ENCODE measurements at places on chromosomes 1 and 21.
A peak's percentile ranks its signal among the peaks of the same experiment; 100 is the strongest.

DNA sequence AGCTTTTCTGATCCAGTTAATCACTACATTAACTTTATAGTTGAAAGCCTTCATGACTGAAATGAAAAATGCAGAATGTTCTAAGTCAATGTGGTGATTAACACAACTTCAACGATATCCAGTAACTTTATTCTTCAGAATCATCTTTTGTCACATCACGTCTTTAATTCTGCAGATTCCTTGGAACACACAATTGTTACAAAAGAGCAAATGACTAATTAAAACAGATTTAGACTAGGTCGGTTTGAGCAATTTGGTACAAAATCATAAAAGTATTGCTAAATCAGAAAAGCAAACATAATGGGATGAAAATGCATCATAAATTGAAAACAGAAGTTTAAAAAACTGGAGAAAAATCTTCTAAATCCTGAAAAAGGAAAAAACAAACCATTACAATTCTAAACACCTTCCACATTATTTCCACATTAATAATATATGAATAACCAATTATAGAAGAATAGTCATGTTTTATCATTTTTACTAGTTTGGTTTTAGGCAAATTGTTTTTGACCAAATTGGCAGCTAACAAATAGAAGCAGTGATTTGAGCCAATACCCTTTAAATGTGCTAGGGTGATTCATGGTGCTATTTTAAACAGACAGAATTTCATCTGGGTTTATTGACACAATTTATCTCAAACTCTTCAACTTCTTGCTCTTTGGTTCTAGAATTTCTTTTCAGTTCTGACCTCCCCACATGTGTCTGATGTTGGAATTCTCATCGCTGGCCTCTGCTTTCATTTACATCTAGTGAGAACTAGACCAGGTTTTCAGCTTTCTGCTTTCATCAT is 468.1 kb upstream of the PTBP2 start:
- peak; percentile 37 for DNase-seq

GRCh38 chr1:227161470-227161869 is 156.8 kb downstream of the CDC42BPA start:
- no peak for DNase-seq

GRCh38 chr1:13600762-13601453 is 17.3 kb downstream of the PDPN start:
- DNase-seq: no peak

DNA sequence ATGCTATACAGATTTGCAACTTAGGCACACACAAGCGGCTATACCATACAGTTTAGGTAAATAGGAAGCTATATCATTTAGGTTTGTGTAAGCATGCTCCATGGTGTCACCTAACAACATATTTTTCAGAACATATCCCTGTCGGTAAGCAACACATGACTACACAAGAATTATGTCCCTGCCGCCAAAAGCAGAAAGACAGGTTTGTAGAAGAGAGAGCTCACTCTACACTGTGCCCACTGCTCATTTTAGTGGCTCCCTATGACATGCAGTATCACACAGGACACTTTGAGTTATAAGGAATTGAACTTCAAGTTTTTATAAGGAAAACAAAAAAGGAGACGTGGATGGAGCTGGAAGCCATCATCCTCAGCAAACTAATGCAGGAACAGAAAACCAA is 132.5 kb upstream of the KAZN start:
- DNase-seq: no peak

DNA sequence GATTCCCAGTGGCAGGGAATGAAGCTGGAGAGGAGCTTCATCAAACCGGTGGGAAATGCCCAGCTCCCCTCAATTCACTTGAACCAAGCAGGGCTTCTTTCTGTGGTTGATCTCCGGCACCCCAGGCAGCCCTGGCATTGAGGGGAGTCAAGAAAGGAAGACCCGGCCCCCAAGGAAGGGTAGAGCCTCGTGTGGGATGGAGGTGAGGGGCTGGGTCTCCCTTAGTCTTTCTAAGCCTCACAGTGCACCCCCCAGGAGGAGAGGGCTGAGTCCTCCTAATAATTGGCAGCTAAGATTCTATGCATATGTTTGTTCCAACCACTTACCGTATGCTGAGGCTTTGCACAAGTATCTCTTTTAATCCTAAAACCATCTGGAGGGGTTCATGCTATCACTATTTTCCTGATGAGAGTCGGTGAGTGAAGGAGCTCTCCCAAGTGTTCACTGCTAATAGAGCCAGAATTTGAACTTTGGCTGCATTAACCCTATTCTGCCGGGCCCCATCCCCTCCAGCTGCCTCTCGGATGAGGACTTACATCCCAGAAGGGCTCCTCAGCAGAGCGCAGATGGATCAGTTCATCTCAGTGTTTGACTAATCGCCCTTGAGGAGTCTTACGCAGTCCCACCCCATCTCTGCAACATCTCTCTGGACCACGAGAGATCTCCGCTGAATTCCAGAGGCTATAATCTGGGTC is 33.1 kb upstream of the TMEM51 start:
- no peak for DNase-seq

- peak; percentile 45 for DNase-seq
Observed at GRCh38 chr1:169809370-169810095, 14.8 kb upstream of the METTL18 start.

DNA sequence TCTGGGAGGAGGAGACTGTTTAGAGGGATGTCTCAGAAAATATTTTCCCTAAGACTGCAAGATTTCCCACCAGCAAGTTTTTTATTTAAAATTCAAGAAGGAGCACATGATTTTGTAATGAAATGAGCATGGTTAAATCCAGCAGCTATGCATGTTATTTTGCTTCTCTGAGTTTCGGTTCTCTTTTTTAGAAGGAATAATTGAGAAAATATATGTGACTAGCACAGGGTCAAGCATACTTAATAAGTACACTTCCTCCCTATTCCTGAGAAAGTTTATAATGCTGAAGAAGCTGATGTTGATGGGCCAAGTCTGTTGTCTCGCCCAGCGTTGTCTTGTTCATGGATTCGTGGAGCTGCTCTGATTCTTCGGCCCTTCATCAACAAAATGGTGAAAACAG is 51.2 kb downstream of the EXO1 start:
- no peak for DNase-seq

DNA sequence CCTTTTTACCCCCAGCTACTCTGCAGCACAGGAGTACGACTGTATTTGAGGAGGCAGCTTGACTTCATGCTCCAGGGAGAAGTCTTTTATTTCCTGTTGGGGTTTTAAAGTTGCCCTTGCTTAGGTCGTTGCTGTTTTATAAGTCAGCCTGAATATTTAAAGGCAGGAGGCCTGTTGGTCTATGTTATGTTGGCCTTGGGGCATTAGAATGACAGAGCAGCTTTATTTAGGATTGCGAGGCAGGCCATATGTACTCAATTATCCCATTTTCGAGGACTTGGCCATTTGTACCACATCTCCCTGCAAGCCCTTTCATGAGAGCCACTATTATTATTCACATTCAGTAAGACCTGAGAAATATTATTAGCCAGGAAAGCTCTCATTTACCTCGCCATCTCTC is 47.0 kb downstream of the KIF26B start:
- no peak for DNase-seq

GRCh38 chr21:45880097-45881068 is 101.2 kb upstream of the COL6A1 start:
- DNase-seq: peak; percentile 80

GRCh38 chr1:152325111-152325510 is at the start of gene FLG:
TSS of gene FLG (minus strand) at chr1:152325239. CDS start at chr1:152315456, 9,783 bp downstream.
- no peak for DNase-seq

DNA sequence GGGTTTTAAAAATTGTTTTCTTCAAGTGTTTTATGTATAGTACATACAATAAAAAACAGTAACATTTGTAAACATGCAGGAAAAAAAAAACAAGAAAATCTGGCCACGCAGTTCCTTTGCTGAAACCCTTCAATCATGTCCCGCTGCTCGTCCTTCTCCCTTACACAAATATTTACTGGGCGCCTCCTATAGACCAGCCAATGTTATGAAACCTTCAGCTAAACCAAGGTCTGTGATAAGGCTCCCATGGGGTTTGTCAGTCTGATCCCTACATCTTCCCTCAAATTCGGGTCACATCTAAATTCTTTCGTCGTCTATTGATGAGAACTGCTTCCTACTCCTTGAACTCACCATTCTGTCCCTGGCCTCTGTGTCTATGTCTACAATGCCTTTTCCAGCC is 583.9 kb downstream of the SMYD3 start:
- DNase-seq: no peak

DNA sequence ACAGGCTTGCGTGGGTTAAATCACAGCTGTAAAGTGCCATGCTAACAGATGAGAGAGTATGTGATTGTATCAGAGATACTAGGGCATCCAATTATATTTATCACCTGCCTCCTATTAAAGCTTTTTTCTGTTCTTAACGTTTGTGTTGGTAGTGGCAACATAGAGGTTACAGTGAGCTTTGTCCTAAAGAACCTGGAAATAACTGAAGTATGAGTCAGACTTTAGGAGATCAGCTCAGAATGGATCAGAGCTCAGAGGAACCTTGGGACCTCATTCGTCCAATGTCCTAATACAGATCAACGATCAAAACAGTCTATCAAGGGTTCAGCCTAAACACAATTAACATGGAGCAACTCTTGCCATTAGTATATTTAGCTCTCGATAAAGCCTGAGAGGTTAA is 81.0 kb downstream of the RGS7 start:
- DNase-seq: no peak

GRCh38 chr21:42632336-42632751 is 21.1 kb upstream of the PDE9A start:
- DNase-seq: no peak

DNA sequence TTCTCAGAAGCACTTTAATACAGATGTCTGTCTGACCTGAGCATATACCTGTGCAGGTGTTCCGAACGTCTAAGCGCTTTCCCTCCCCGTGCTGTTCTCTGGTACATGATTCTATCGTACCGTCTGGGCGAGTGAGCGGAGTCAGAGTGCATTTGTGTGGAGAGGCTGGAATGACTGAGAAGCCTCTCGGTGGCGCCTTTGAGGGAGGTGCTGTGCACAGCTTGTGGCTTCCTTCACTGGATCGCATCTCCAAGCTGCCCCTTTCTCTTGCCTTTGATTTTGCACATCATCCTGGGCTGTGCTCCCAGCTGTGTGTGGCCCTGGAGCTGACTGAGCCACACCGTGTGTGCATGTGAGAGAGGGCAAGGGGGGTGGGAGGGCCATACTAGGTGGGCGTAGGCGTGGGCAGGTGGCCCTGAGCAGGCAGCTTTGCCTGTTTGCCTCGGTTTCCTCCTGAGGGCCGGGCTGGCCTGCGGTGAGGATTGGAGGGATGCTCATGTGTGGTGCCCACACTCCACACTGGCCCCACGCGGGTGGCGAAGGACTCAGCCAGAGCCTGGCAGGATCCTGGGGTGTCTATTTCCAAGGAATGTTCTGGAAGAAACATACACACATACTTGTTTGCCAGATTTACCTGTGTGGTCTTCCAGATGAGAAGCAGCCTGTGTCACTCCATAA is 105.3 kb downstream of the ADARB1 start:
- no peak for DNase-seq

DNA sequence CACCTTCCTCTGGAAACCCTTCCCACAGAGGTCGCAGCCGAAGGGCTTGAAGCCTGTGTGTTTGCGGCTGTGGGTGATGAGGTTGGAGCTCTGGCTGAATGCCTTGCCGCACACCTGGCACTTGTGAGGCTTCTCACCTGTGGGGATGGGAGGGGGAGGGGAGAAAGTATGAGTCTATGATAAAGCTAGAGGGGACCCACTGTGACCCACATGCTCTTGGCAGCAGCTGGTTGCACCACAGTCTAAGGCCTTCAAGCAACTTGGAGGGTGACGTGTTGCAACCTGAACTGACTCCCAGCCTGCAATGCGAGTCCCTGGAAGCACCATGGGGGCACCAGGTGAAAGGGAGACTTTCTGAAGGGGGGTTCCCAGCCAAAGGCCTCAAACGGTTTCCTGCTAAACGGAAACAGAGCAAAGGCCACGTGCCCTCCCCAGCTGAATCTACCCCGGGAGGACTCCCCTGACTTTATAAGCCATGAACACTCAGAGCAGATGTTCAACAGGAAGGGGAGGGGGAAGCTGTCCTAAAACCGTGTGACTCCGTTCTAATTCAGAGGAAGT is 10.6 kb downstream of the GFI1 start:
- DNase-seq: no peak

DNA sequence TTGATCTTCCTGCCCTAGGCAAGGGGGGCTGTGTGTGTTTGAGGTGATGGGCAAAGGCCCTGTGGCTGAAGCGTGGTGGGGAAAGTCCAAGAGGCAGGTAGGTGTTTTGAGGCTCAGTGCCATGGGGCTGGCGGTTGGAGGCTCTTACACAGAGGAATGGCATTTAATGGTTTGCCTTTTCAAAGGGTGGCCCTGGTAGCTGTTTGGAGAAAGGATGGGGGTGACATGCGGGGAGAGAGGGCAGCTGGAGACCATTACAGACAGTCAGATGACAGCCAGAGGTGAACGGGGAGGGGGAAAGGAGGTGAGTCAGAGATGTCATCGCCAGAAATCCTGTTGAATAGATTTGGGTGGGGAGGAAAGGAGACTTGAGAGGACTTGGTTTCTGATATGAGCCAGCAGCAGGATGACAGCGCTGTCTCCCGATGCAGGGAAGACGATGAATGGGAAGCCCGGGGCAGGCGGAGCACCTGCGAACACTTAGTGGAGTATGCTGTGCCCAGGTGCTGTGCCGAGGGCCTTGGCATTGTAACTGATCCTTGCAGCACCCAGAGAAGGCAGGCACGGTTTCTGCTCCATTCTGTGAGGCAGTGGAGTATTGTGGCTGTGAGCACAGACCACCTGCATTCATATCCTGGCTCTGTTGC is 56.3 kb downstream of the MAN1C1 start:
- DNase-seq: no peak

GRCh38 chr21:44424608-44425306 is 30.6 kb upstream of the LRRC3 start:
- DNase-seq: no peak

DNA sequence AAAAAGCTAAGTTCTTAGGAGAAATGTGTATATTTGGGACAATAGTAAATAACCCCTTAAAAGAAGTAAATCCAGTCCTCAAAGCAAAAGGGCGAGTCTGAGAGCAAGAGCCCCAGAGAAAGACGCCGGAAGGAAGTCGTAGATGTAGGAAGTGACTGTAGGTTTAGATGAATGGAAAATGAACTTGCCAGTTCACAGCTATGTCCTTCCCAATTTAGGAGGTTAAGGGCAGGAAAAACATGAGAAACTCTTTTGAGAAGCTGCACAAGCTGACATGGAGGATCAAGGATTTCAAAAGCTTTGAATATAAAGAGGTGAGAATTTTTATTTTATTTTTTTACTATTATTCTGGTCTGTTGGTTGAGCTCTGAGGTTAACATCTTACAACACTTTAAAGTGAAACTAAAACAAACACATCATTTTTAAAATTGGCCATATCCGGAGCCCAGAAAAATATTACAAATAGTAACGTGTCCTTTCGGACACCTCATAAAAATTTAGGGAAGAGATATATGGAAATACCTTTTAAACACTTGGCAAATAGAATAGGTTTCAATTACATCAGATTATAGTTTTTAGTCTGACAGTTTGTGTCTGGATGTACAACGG is 1178.6 kb downstream of the MRPL39 start:
- no peak for DNase-seq
